LNCaP clone FGC (cell line): ENCODE measurements at places on chromosomes 13 and 19.

GRCh38 chr19:18020212-18021085, 12.5 kb downstream of the ARRDC2 start:
- no peak for DNase-seq

DNA sequence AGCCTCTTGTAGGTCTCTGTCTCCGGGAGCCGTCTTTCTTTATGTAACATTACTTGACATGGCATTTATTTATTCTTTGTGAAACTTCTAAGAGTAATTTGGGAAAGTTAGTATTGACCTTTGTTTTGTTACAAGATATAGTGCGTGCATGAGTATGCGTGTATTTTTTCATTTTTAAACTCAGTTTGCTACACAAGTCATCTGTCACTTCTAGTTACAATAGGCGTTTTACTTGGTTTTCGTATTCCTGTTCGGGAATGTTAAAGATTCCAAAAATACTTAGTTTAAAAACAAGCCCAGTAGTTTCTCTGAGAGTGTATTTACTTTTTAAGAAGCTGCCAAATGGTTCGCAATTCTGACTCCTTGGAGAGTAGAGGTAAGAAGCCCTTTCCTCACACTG, 3.2 kb downstream of the PDS5B start:
- no peak for DNase-seq

DNA sequence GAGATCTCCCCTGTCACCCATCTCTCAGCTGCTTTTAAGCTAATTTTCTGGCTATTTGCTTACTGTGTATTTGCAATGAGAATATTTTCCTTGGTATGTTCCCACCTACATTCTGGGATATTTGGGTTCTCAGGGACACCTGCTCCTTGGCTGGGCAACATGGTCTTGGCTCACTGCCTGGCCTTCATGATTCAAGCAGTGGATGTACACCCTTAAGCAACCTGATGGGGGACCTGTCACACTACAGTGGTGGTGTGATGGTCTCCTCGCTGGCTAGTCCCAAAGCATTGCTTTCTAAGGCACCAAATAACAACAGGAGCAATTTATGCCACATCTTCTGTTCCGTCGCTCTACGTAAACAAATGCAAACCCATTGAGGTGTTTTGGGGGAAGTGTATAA, 35.3 kb upstream of the RFC3 start:
- no peak for DNase-seq

- no peak for DNase-seq
These were observed 93.4 kb downstream of the FLT1 start for GRCh38 chr13:28401303-28402056.

- DNase-seq = no peak
These were observed 5.3 kb downstream of the HSD17B14 start for GRCh38 chr19:48830965-48831364.

DNA sequence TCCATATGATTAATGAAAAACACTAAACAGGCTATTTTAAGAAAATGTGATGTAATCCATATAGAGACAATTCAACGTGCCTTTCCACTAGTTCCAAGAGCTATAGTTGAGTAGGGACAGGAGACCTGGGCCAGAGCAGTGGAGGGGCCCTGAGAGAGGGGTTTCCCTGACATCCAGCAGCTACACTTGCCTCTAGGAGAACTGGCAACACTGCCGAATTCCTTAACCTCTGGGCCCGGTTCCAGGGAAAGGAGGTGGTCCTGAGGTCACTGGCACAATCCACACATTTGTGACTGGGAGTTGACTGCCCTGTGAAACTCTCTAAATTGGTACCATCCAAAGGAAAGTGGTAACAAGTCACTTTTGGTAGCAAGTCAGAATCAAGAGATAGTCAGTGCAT, 264.4 kb downstream of the DCLK1 start:
- DNase-seq = no peak

DNA sequence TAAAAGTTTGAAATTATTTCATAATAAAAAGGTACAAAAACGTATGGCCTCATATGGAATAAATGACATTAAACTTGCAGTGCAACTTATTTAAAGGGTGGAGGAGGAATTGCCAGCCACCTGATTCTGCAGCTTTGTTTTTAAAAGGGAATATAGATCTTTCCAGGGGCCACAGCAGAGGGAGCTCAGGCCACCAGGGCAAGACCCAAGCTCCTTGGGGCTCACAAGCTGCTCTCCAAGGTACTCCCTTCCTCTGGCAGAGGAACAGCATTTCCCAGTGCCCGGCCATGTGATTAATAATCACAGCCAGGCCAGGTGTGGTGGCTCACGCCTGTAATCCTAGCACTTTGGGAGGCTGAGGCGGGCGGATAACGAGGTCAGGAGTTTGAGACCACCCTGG, 6.2 kb downstream of the ACOD1 start:
- DNase-seq = no peak

- no peak for DNase-seq
These were observed 40.8 kb downstream of the TNFRSF19 start for GRCh38 chr13:23610966-23611491.

DNA sequence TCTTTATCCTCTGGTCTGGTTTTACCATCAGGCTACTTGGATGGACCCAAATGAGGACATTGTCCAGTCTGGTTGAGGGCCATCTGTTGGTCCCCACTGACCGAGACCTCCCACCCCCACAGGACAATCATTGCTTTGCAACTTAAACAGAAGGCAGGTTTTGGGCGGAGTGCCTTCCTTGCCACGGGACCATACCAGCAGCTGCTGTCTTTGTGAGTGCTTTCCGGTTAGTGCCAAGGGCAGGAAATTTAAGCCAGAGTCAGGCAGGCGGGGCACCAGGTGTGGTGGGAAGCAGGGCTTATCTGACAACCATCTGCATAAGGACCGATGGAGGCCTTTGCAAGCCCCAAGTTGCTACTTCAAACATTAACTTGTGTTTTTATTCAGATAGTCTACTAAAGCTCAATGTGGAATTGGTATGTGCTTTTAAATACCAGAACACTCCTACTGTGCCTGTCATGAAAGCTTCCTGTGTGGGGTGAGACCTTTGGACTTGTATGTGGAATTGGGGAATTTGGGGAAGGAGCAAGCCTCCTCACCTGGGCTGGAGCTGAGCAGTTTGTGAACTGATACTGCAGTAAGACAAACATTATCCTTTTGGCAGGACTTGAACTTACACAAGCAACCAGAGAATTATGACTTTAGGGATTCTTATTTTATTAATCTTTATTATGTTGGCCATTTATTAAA, 39.3 kb upstream of the UBE2L5 start:
- no peak for DNase-seq

DNA sequence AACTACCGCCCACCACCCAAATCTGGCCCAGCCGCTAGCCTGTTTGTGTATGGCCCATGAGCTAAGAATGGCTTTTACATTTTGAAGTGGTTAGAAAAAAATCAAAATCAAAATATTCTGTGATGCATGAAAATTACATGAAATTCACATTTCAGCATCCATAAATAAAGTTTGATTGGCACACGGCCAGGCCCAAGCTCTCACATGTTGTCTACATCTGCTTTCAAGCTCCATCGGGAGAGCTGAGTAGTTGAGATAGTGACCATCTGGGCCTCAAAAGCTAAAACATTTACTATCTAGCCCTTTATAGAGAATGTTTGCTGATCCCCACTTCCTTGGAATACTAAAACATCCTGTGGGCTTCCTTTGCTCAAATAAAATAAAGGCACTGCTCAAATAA, 14.5 kb downstream of the RFX2 start:
- DNase-seq = no peak

DNA sequence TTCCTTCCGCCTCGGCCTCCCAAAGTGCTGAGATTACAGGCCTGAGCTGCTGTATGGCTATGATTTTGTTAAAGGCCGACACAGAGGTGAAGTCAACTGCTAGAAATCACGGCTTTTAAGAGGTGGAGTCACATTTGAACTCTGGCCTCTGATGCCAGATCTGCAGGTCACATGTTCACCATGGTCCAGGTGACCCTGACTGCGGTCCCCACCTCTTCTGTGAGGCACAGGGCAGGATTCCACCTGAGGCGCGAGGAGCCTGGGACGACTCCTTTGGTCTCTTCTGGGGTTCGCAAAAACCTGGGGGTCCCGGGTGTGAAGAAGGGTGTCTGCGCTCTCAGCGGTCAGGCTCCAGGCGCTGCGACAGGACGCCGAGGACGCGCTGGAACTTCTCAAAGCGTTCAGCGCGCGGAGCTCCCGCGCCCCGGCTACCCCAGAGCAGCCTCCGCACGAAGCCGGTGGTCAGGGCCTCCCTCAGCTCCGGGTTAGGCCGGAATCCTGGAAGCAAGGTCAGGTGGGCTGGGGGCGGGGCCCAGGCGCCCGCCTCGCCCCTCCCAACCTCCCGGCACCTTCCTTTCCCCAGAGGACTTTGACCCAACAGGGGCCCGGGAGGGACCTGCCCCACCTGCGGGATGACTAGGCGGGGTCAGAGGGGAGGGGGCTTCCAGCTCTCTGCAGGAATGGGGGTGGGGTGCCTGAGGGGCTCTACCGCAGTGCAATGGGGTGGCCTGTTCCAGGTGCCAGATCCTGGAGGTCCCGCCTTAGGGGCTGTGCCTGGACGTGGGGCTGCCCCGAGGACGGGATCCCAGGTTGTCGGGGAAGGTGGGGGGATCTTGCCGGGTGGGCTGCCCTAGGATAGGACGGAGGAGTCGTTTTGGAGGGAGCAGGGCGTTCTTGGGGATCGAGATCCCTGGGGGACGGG, 13.0 kb downstream of the TRIP10 start:
- DNase-seq = no peak

DNA sequence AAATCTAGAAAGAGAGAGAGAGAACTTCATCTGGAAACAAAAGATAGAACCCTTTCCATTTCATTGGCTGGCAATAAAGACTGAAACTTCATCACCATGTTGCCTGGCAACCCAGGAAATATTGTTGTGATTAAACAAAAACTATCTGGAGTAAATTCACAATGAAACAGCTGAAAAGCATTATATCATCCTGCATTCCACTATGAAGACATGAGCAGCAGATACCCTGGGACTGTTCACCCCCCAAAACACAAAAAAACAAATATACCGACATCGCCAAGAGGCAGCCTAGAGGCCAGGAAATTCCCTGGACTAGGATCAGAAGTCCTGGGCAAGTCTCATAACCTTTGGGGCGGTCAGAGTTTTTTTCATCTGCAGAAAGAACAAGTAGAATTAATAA, 158.3 kb downstream of the FOXO1 start:
- DNase-seq = no peak

GRCh38 chr19:1107661-1108261, 4.0 kb downstream of the GPX4 start:
- DNase-seq = no peak

DNA sequence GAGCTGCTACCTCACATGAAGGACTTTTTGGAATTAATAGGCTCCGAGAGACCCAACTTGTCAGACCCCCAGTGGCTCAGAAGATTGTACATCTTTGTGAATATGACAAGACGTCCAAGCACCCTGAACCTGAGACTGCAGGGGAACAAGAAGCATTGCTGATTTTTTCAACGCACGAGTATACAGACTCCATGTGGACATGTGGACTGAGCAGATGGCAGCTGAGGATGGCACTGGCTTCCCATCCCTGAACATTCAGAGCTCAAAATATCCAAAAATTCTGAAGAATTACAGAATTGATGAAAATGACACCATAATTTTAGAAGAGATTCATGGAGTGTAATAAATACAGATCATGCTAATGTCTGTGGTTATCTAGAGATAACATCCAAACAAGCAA, 254.1 kb downstream of the MZT1 start:
- DNase-seq = no peak

- no peak for DNase-seq
These were observed 137.8 kb upstream of the SOX1 start for GRCh38 chr13:111929036-111929616.

- no peak for DNase-seq
These were observed 5.4 kb downstream of the MAP1S start for GRCh38 chr19:17724655-17725054.

- no peak for DNase-seq
These were observed 1.2 kb downstream of the C19orf84 start for GRCh38 chr19:51389143-51389542.

GRCh38 chr13:28734906-28735305, 16.1 kb upstream of the SLC46A3 start:
- no peak for DNase-seq
